ENCODE measurements at places on chromosomes 11 and 22.

- no peak for DNase-seq
These were observed 1471.6 kb downstream of the TBC1D22A start for GRCh38 chr22:48234011-48234410.

GRCh38 chr11:33930317-33931021 lies 38.6 kb upstream of the LMO2 start:
- no peak for DNase-seq

- DNase-seq = no peak
These were observed 252.7 kb downstream of the CASP12 start for GRCh38 chr11:104645261-104646222.

GRCh38 chr11:43919852-43920597 lies 22.4 kb upstream of the C11orf96 start:
- no peak for DNase-seq

All from hematopoietic multipotent progenitor cell treated with erythropoietin and hydrocortisone succinate and interleukin-3 and kit ligand, for 17 days (in vitro differentiated cells).